Activated CD4-positive, alpha-beta T cell treated with anti-CD3 and anti-CD28 coated beads, Interleukin-2, amount 50 U/mL, for 1 hour (primary cell): ENCODE measurements at places on chromosomes 3 and 15.

- no peak for DNase-seq
Observed at GRCh38 chr3:37816271-37816670, 45.4 kb upstream of the CTDSPL start.

- no peak for DNase-seq
Observed at GRCh38 chr3:113597596-113598354, 65.4 kb downstream of the SIDT1 start.

DNA sequence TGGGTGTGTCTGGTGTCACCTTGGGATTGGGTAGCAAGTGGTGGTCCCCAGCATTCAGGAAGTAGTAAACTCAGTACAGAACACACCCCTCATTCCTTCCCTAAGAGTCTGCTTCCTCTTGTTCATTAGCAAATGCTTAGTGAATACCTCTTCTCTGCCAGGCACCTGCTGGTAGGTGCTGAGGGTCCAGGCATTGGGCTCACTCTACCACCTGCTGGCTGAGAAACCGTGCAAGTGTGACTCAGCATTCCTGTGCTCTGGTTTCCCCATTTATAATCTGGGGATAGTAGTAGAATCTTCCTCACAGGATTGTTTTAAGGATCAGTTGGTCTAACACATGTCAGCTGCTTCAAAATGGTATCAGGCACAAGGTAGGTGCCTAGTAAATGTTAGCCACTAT lies 4.8 kb downstream of the SHF start:
- no peak for DNase-seq

- no peak for DNase-seq
Observed at GRCh38 chr15:73375755-73376305, 7.1 kb upstream of the HCN4 start.

DNA sequence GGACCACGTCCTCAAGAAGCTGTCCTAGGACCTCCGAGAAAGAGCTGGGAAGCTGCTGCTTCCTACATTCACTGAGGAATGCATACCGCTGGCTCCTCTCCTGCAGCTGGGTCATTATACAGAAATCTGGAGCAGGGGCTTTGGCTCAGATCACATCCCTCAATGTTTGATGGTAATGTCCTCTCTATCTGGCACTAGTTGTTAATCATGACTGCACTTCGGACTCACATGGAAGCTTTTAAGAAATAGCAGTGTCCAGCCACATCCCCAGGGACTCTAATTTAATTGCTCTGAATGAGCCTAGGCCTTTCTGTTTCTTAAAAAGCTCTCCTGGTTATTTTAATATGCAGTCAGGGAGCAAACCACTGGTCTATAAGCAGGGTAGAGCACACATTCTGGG lies 25.7 kb upstream of the MYRIP start:
- no peak for DNase-seq

- DNase-seq: no peak
Observed at GRCh38 chr3:142115867-142116668, 33.3 kb downstream of the TFDP2 start.

GRCh38 chr3:52286777-52287110 lies 884 bp upstream of the GLYCTK start:
- no peak for DNase-seq

DNA sequence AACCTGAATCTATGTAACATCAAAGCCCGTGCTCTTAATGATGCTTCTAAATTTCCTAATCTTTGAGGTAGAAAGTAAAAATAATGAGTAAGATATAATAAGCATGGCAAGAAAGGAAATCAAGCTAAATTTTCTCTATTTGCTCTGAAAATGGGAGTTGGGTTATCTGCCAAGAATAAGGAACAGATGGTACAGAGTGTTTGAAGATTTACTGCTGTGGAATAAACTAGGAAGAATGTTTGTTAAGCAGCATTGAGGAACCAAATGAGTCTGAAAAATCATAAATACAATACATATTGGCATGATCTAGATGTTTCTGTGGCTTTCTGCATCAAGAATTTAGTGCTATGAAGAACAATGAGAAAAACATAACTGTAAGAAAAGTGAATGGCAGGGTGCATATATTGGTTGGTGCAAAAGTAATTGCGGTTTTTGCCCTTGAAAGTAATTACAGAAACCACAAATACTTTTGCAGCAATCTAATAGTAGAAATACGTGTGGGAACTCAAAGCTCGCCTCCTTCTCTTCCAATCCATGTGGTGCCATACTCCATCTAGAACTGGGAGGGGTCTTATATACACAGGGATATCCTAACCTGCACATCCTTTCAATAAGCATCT lies 87.6 kb downstream of the SUCNR1 start:
- DNase-seq: no peak

DNA sequence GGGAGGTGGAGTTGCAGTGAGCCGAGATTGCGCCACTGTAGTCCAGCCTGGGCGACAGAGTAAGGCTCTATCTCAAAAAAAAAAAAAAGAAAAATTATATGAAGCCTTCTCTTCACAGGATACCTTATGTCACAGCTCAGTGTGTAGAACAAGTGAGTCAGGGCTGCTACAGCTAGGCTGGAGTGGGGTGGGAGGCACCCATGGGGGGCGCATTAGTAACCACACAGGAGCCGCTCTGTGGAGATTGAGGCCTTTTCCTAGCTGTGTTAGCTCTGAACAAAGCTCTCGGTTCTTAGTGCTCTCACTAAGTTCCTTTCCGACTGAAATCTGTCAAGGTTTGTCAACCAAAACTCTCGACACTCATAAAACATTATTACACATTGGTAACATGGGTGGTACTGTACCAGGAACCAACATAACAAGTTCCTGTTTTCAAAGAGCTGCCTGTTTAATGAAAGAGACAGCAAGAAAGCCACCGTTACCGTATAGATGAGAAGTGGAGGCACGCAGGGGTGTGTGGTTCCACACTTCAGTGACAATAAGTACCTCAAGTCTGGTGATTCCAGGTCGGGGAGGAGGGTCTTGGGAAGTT lies 4.5 kb downstream of the LRRC31 start:
- DNase-seq: no peak

- DNase-seq: no peak
Observed at GRCh38 chr3:52062505-52062904, 6.1 kb upstream of the DUSP7 start.
